ENCODE measurements at places on chromosomes 7 and 10.

DNA sequence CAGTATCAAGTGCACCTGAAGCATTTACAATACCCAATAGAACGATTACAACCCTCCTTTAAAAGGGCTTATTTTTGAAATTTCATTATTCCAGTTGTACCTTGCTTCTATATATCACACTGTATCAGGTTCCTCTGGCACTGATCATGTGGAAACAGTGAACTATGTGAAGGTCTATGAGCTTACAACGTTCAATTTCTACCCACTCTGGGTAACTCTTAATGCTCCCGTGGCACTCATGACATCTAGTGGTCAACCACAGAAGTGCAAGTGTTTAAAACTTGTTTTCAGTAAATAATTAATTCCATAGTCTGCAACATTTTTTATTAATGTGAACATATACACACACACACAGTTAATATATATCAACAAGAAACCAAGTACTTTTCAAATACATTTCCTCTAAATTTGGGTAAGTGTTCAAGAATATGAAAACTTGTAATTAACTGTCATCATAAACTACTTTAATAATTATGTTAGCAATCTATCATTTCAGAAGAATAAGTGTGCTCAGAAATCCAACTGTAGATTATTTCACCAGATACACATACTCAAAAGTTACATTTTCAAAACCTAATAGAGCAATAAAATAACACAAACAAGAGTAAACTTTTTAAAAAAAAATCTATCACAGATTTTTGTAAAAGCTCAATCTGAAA is 61.0 kb downstream of the MPP7 start:
- DNase-seq: peak; percentile 55

DNA sequence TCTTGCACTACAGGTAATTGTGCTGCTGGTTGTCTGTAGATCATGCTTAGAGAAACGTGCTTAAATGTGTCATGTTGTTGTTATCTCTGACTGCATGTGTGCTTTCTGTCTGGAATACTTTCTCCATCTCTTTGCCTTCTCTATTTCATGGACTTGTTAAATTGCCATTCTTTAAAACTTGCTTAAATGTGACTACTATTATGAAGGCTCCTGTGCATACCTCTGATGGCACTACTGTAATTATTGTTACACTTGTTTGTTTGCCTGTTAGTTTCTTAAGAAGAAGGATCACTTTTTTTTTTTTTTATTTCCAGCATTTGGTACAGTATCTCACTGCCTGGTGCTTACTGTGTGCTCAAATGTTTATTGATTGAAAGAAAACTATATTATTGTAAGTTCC is 41.6 kb downstream of the KMT2E start:
- no peak for DNase-seq

DNA sequence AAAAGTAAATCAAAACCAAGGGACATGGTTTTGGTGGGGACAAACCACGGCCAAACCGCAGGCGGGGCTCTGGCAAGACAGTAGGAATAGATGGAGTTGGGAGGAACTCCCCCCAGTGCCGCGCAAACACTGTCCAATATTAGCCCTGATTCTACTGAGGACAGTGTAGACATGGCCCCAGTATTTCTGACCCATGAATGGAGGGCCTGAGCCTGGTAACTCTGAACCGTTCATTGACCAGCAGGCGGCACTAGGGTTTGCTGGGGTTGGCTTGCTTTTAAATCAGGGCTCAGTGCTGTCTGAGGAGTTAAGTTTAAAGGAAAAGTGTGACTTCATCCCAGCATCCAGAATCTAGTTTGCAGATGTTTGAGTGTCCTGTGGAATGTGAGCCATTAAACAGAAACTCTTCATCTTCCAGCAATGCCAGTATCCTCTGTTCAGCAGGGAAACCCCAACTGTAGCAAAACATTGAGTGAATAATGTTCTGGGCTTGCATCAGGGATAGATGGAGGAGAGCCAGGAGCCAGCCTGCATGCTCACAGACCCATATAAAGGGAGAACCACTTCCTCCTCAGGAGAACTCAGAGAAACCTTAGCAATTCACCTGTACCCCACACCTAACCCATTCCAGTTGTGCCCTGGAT is 147.4 kb upstream of the PRSS58 start:
- DNase-seq: no peak

DNA sequence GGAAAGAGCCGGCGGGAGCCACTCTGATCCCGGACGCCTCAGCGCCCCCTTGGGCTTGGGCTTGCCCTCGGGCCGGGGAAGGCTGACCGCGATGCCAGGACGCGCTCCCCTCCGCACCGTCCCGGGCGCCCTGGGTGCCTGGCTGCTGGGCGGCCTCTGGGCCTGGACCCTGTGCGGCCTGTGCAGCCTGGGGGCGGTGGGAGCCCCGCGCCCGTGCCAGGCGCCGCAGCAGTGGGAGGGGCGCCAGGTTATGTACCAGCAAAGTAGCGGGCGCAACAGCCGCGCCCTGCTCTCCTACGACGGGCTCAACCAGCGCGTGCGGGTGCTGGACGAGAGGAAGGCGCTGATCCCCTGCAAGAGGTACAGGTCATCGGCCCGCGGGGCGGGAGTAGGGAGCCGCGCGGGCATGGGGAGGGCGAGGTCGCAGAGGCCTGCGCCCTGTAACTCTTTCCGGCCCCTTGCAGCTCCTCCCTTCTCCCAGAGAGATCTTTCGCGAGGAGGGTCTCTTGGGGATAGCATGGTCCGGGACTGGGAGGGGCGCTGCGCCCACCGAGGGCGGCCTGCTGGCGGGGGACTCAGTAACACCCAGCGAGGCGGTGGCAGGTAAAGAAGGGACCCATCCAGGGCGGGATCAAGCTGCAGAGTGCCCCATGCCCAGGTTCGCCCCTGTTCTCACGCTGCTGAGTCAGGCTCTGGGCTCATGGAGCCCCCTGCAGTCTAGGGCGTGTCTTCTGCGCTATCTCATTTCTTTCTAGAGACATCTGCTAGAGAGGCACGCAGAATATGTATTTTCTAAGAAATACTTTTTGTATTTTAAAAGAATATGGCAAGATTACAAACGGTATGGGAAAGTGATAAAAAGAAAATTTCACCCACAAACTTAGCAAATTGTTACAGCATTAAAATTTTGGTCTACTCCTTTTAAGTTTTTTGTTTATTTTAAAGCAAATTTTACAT is 687 bp downstream of the EPDR1 start:
- peak; percentile 12 for DNase-seq

DNA sequence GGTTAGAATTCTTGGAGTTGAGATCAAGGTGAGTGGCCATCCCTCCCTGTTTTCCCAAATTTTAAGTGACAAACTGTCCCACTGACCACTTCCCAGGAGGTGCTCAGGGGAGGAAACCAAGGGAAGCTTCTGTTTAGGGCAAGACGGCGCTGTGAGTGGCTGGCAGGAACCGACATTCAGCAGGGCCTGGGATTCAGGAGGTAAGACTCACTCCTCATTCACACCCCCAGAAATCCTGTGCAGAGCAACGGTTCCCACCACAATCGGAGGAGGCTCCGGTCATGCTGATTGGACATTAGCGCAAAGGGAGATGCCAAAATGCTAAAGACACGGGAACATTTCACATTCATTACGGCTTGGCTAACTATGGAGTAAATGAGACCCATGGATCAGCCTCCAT is 200.9 kb downstream of the GRID1 start:
- DNase-seq: no peak

GRCh38 chr7:116699722-116700120 is 27.7 kb downstream of the MET start:
- no peak for DNase-seq

- DNase-seq: no peak
Measured at GRCh38 chr7:2997014-2997413, 46.7 kb downstream of the CARD11 start.

DNA sequence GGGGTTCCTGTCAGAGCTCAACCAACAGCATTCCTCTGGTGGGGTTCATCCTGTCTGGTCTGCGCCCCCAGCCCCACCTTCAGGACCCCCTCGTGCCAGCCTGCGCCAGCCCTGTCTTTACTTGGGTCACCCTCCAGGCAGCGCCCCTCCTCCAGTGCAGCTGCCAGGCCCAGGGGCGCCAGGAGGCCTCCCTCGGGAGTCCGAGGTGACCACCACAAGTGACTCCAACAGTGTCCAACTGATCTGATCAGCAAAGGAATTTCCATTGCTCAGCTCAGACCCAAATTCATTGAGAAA is 10.6 kb downstream of the WDR86 start:
- no peak for DNase-seq

GRCh38 chr7:138196971-138197896 is 121.0 kb downstream of the AKR1D1 start:
- DNase-seq: peak; percentile 65

GRCh38 chr10:25101461-25102146 is 73.2 kb upstream of the GPR158 start:
- DNase-seq: no peak

- no peak for DNase-seq
Measured at GRCh38 chr10:123096452-123096851, 39.3 kb upstream of the HMX3 start.

GRCh38 chr7:3175285-3175902 is 125.7 kb upstream of the SDK1 start:
- DNase-seq: no peak

- DNase-seq: no peak
Measured at GRCh38 chr7:88772776-88773175, 13.3 kb downstream of the ZNF804B start.

DNA sequence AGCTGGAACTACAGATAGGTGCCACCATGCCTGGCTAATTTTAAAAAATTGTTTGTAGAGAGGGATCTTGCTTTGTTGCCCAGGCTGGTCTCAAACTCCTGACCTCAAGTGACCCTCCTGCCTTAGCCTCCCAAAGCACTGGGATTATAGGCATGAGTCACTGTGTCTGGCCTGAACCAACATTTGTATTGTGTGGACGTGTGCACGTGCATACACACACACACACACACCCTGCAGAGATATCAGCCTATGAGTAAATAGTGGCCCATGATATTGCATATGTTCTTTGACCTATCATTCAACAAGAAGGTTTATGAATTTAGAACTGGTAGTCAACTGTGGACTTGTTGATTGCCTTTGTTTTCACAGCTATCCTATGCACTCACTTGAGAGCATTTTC is 161.6 kb downstream of the BAMBI start:
- peak; percentile 74 for DNase-seq

DNA sequence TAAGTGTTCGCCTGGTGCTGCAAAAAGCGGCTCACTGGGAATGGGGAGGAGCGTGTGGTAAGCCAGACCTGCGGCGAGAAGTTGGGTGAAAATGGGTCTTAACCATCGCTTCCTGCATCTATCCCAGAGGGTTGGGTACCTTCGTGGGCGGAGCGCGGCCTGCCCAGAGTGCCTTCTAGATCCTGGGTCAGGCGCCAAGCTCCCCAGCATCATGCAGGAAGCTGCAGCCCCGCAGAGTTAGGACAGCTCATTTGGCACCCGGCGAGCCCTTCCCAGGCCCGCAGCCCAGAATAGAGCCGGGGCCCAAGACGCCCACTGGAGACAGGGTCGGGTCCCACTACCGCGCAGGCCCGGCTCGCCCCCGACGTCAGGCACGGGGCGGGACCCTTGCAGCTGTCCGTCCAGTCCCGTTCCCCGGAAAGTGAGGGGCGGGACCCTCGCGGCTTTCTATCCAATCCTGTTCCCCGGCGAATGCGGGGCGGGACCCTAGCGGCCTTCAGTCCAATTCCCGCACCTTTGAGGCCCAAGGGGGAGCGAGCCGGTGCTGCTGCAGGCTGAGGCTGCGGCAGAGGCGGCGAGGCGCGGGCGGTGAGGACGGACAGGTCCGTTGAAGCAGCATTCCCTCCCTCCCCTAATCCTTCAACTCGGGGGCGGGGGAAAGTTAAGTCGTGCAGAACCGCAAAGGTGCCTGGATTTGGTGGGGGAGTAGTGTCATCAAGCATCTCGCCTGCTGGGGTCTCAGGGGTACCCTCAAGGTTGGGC is at the start of gene CROT:
CROT (plus strand) TSS at position 499 of the 762 bp plus-strand sequence. CDS start 3,405 bp downstream, outside the sequence.
- peak; percentile 95 for DNase-seq

- DNase-seq: peak; percentile 45
Measured at GRCh38 chr7:19117870-19118608, 603 bp upstream of the TWIST1 start.

- DNase-seq: peak; percentile 29
Measured at GRCh38 chr10:14625192-14625631, 149.5 kb downstream of the FAM107B start.

DNA sequence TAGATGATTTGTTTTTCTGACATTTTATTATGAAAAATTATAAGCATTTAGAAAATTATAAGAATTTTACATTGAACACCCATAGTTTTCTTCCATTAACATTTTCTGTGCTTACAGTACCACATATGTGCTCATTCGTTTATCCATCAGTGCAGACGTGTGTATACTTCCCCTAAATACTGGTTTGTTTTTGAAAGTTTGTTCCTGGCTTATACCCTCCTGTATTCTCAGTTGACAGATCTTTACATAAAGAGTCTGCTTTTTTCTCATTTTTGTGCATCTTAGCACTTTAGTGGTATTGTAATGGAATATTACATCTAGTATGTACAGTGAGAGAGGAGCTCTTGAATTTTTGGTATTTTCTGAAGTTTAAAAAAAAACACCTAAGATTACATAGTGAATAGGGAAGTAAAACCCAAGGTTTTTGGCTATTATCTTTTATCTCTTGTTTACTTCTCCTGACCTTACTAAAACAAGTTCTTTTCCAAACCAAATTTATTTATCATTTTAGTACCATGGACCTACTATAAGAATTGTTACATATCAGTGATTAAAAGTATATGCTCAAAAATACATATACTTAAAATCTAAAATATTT is 8.1 kb downstream of the DLD start:
- DNase-seq: no peak

DNA sequence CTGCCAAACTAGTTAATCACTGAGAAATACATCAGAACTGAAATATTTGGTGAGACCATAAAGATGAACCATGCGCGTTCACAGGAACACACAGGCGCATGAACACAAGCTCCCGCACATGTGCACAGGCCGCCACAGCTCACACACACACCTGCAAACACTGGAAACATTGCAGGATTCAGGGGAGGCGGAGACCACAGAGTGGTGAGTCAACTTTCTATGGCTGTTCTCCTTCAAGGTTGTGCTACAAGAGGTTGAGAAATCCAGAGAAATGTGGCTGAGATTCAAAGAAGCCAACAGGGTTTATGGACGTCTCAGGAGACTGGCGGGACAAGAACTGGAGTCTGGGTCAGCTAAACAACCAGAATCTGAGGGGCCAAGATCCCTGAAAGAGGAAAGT is 17.8 kb downstream of the ESYT2 start:
- DNase-seq: peak; percentile 85

GRCh38 chr7:105765846-105766245 is 110.6 kb downstream of the ATXN7L1 start:
- no peak for DNase-seq

- DNase-seq: peak; percentile 76
Measured at GRCh38 chr7:98357751-98358161, 43.1 kb downstream of the BAIAP2L1 start.

DNA sequence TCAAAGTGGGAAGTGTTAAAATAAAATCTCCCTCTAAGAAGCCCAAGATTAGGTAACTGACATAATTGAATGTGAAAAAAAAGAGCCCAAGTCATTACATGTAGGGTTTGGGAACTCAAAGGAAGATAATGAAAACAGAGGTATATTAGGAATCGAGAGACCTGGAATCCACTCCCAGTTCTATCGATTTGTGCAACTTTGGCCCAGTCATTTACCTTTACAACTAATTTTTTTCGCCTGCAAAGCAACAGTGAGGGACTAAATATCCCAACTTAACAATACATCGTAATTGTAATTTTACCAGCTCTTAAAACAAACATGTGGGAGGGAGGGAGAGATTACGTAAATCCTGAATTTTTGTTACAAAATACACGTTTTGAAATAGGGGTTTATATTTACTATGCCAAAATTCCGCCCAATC is 1.4 kb downstream of the MINDY3 start:
- DNase-seq: no peak

Measured in mesenchymal stem cell (in vitro differentiated cells and primary cell).